ENCODE measurements at places on chromosomes 12 and 14. TPM values are rescaled to one million over a fixed set of nuclear protein-coding genes. Genes with fewer than 3 reads are reported as not detected.

DNA sequence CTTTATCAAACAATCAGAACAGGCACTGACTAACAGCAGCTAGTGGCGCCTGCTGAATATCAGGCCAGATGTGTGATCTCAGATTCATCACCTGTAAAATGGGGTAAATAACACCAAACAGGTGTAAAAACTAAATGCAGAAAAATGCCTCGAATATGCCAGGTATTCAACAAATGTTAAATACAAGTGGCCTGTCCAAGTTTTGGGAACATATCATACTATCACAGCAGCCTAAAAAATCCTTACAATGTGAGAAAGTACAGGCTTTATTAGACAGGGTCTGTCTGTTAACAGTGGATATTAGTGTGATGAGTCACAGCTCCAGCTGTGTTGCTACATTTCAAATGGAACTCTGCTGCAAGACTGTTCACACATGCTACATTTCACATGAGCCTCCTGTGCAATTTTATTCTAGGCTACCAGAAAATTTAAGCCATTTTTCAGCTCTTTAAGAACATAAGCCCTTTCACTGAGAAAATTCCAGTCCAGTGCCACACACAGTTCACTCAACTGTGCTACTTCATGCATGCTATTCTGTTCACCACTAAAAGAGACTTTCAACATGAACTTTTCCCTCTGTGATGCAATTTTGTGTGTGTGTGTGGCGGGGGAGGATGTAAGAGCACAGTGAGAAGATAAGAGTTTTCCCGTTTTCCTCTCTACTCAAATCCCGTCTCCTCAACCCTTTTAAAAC, 56.7 kb downstream of the MSRB3 start:
- DNase-seq: no peak

- DNase-seq: no peak
These were observed 13.7 kb downstream of the DPF3 start for GRCh38 chr14:72880164-72880563.

GRCh38 chr14:89681086-89682018, 264.3 kb upstream of the FOXN3 start:
- DNase-seq: no peak

DNA sequence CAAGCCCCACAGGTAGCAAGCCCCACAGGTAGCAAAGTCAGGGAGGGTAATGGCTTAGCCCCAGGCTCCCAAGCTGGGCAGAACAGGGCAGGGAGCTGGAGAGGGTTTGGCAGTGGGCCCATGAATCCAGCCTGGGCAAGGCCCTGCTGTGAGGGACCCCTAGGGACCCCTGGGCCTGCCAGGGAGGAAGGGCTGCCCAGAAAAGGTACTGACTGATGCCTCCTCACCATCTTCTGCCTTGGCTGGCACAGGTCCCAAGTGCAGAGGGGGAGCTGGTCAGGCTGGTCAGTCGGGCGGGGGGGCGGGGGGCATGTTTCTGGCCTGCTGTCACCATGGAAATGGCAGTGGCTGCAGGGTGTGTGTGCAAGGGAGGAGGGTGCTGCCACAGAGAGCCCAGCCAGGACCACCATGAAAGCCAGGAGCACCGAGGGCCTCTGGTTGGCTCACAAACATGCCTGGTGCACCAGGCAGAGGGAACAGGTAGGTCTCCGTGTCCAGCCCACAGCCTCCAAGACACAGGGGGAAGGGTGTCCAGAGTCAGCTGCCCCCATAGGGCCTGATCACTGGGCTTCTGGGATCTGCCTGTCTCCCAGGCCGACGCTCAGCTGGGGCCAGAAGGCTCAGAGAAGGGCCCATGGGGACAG, 1.5 kb upstream of the CRIP2 start:
- DNase-seq: no peak

DNA sequence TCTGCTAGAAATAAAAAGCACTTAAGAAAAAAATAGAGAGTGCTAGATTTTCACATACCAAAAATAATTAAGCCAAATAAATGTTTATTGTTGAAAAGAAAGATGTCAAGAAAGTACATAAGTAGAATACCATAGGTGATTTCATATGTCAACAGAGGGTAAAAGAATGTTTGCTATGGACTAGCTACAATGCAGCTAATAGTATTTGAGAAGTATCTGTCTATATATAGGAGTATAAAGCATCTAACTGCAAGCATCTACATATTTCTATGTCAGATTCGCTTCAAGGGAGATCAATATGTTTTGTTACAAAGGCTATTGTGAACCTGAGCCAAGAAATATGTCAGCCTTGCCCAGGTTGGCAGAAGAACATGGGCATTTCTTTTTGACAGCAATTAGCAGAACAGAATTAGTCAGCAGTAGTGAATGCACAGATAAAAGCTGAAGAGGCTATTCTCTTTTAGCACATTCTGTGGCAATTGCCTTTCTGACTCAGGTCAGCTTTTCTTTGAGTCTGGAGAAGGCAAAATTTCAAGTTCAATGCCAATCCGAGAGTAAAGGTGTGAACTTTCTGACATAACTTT, 140.1 kb downstream of the ALG10B start:
- DNase-seq: no peak

Gene PTCSC3
- total RNA-seq: not detected

DNA sequence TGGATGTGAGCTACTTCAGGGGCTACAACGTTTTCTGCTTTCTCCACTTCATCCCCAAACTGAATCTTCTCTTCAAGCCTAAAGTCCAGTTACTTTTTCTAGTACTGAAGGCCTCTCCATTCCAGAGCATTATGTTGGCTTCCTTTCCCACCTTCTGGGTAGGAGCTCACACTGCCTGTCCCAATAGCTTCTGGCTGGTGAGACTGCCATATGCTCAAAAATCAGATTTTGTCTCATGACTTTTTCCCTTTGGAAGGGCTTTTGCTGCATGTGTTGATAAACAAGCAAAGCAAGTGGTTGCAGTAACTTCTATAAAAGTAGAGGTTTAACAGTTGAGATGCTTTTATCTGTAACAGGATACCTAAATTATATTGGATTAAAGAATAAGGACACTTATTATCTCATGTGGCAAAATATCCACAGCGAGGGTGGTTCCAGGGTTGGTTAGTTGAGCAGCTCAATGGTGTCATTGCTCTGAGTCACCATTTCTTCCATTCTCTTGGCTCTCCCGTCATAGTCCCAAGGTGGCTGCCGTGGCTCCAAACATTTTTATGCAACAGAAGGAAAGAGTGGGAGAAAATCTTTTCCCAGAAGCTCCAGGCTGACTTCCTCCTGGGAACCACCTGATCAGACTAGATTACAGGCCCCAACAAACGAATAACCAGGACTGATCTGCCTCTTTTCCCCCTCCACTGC, 15.1 kb upstream of the PPFIBP1 start:
- DNase-seq: no peak

DNA sequence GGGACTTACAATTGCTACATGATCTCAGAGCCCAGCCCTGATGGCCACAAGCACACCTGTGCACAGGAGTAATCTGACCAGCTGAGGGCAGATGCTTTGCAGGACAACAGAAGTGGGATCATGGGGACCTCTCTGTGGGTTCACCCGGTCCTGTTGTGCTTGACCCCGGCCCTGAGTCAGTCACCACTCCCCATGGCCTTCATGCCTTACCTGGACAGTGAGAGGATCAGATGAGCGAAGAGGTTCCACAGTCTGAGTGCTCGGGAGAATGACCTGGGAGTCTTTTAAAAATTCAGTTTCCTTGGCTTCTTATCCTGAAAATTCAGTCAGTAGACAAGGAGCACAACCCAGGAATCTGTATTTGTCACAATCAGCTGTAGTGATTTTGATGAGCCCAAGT, 88.1 kb downstream of the NTF3 start:
- no peak for DNase-seq

- no peak for DNase-seq
These were observed 10.8 kb downstream of the TSPAN9 start for GRCh38 chr12:3087758-3088650.

Gene GSC
- total RNA-seq: not detected

GRCh38 chr14:56358275-56358674, 221.3 kb upstream of the TMEM260 start:
- DNase-seq: no peak

Gene FERMT2
- 33.3 TPM for total RNA-seq

Gene BDKRB2
- total RNA-seq: 0.05 TPM

Gene MUCL1
- total RNA-seq: not detected

GRCh38 chr12:107651571-107652449, 33.8 kb upstream of the PWP1 start:
- DNase-seq: no peak

DNA sequence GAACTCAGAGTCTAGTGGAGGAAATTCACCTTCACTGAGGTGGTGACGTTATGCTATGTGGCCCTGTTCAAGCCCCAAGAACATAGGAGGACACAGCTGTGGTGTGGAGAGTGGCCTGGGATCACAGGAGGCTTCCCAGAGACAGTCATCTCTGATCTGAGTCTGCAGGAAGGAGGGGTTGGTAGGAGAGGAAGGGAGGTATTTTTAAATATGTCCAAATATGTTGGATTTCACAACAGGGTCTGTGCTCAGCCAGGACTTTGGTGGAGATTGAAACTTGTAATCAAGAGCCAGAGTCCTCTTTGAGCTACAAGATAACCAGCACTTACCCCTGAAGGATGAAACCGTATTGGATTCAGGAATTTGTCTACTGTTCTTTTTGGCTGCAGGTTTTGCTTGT, 26.4 kb upstream of the MED13L start:
- DNase-seq: no peak

DNA sequence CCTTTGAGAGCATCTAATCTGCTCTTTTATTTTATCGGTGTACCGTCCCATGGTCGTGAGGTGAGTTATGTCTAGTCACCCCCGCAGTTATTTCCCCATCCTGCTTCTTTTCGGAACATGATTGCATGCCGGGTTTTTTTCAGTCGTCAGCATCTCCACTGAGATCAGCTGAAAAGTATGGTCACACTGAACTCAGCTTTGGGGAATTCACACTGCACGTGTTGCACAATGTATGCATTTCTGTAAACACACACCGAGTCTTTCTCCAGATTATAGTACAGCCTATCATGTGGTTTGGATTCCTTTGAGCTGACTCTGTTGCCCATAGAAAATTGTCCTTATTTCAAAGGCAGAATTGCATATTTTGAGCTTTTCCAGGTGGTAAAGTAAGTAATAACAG, 24.6 kb downstream of the PLXNC1 start:
- DNase-seq: no peak

DNA sequence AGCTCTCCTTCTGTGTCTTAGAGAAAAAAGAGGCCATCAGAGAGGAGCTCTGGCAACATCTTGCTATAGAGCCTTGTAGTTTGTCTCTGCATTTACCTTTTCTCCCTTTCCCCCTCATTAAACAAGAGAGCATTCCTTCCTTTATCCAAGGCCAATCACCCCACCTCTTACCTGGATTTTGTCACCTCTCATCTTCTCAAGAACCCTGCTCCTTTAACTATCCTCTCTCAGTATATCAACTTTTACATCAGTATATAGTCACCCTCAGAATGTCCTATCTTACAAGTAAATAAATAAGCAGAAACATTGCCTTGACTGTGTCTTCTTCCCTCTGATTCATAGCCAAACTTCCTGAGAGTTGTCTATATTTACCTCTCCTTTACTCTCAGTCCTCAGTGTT, 105.0 kb upstream of the SLC38A2 start:
- no peak for DNase-seq

DNA sequence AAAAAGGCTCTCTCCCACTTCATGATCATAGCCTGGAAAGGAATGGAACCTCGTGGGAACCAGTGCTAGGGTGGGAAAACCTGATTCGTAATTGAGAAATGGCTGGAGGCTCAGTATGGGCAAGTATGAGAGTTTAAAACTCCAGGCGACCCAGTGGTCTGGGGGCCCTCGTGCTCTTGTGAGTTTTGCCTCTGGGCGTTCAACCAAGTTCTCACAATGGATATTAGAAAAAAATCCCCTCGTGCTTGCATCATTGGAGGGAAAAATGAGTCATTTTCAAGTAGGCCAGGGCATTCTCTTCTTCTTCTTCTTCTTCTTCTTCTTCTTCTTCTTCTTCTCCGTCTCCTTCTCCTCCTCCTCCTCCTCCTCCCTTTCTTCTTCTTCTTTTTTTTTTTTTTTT, 39.0 kb downstream of the GPR68 start:
- no peak for DNase-seq

Gene HAL
- total RNA-seq: 0.08 TPM

DNA sequence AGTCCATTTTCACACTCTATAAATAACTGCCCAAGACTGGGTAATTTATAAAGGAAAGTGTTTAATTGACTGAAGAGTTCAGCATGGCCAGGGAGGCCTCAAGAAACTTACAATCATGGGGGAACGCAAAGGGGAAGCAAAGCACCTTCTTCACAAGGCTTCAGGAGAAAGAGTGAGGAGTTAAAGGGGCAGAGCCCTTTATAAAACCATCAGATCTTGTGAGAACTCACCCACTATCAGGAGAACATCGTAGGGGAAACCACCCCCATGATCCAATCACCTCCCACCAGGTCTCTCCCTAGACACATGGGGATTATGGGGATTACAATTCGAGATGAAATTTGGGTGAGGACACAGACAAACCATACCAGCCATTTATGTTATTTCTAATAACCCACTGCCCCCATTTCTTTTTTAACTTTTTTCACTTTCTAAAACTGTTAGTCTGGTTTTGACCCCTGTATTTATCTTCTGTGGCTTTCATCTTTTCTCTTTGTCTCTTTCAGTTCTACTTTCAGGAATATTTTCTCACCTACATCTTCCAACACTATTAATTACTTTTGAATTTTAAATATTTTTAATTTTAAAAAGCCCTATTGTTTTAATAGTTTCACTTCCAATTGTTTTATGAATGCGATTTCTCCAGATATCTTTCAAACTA, 44.5 kb downstream of the WDR89 start:
- no peak for DNase-seq

DNA sequence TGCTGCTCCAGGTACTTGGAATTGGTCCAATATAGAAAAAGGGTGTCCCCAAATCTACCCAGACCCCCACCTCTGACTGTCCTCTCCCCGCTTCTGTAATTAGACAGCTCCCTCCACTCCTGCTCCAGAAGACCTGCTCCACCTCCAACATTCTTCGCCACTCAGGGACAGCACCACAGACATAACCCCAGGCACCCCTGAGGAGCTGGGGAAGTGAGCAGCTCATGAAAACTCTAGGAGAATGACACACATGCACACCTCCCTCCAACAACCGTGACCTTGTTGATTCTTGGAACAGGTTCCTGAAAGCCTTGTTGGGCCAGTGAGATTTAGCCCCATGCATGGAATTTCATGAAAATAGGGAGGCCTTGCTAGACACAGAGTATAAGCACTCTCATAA, 8.2 kb downstream of the KRT4 start:
- no peak for DNase-seq

DNA sequence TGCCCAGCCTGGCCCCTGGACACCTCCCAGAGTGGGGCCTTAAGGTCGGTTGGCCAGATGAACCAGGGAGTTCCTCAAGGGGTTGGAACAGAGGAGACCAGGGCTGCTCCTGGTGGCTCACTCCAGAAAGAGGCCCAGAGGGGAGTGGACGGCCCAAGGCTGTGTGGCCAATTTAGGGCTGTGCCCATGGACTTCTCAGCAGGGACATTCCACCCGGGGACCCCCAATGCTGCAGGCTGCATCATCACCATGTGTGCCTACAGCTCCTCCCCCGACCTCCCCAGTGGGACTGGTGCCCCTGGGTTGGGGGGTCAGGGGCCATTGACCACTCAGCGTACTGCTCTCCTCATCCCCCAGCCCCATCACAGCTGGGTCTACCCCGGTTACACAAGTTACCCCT, 17.6 kb upstream of the CYP46A1 start:
- DNase-seq: no peak

Gene ITGA5
- 75.8 TPM for total RNA-seq
